HT-29 (cell line): ENCODE measurements at places on chromosomes 1 and 21. TPM values are rescaled to one million over a fixed set of nuclear protein-coding genes. Genes with fewer than 3 reads are reported as not detected.

The KRTAP13-2 gene
- not detected in 2 replicates for total RNA-seq

The B3GALNT2 gene
- total RNA-seq: 20.1 and 30.9 TPM in 2 replicates

The SYTL1 gene
- total RNA-seq: 17.1 and 21.9 TPM in 2 replicates

The CFHR4 gene
- not detected in 2 replicates for total RNA-seq

The CHRNB2 gene
- not detected in 2 replicates for total RNA-seq

The KLHL17 gene
- total RNA-seq: 33.4 and 44.4 TPM in 2 replicates

The CCDC17 gene
- total RNA-seq: 0.86 and 1.3 TPM in 2 replicates

The LRRC71 gene
- not detected in 2 replicates for total RNA-seq

DNA sequence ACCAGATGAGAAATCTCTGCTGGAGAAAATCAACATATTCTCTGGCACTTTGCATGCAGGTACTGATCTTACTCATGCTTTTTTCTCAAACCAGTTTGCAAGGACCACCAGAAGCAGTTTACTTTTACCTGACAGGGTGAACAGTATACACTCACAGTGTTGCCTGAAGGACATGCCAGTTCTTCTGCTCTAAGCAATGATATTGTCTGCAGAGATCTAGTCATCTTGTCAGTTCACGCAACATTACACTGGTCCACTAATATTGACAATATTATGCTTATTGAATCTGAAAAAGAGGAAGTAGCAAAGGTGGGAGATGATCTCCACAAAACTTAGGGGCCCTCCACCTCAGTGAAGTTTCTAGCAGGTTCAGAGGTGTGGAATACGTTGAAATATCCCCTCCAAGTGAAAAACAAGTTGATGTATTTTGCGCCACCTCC lies 3.8 kb upstream of the S100B start:
- no peak for DNase-seq

GRCh38 chr1:18486195-18486594 lies 5.5 kb downstream of the KLHDC7A start:
- DNase-seq: peak; percentile 31

GRCh38 chr1:45792744-45793143 lies 10.7 kb upstream of the MAST2 start:
- no peak for DNase-seq

DNA sequence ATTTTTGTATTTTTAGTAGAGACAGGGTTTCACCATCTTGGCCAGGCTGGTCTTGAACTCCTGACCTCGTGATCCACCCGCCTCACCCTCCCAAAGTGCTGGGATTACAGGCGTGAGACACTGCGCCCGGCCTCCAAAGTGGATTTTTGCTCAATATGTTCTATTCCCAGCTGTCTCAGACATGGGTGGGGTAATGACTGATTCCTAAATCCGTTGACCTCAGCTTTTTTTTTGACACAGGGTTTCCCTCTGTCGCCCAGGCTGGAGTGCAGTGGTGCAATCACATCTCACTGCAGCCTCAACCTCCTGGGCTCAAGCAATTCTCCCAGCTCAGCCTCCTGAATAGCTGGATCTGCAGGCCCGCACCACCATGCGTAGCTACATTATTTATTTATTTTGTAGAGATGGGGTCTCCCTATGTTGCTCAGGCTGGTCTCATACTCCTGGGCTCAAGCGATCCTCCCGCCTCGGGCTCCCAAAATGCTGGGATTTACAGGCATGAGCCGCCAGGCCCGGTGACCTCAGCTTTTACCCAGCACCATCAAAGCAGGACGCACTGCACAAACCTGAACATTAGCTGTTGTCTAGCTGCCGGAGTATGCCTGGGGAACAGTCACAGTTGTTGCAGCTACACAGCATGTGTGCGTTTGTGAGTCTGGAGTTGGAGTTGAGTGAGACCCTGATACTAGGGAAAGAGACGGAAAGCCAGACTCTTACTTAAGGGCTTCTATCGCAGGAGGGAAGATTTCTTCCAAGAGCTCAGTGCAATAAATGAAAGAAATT lies 43.7 kb upstream of the PSEN2 start:
- DNase-seq: no peak

GRCh38 chr1:156900896-156901589 lies 7.5 kb downstream of the PEAR1 start:
- DNase-seq: no peak

DNA sequence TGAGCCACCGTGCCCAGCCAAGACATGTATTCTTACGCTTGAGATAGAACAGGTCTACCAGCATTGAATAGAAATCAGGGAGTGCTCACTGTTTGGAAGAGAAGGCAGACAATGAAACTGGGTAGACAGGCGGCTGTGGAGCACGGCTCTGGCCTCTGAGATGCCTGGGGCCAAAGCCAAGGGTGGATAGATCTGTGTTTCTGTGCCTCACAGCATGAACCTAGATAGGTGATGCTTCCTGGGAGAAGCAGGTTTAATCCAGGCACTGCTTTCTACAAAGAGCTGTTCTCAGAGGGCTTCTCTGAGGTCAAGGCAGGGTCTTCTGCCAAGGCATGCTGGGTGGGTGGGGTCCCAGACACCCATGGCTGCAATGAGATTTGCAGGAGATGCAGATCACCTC lies 24.6 kb upstream of the PRSS38 start:
- DNase-seq: no peak

DNA sequence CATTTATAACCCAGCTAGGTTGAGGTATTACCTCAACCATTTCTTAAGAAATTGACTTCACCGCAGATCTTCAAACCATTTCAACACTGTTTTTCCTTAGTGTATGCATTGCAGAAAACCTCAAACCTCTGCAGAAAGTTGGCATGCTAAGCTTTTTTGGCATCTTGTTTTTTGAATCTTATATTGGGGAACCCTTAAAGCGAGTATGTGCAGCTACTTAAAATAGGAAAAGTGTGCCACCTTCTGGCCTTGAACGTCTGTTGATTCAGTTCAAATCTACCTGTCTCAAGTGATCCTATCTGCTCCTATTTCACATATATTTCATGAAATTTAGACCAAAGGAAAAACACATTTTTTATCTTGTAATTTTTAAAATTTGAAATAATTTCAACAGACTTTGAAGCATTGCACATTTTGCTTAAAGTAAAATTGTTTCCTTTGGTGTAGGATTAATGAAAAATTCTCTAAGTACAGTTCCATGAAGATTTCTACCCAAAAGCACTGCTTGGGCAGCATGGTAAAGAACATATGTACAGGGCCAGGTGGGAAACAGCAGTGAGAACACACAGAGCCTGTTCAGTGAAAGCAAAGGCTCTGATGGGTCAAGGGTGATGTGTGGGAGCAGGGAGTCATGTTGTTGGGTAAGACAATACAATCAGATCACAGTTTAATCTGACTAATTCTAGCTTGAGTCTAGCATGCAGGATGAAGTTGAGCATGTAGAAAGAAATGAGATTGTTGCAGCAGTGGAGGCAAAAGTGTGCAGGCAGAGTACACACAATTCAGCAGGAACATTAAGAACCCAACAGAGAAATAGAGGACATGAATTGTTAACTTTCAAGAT lies 17.2 kb downstream of the HENMT1 start:
- DNase-seq: peak; percentile 75

- DNase-seq: no peak
These were observed 3.7 kb downstream of the SEC16B start for GRCh38 chr1:177966199-177966598.

GRCh38 chr21:45284456-45284741 lies 3.3 kb downstream of the POFUT2 start:
- DNase-seq: no peak

DNA sequence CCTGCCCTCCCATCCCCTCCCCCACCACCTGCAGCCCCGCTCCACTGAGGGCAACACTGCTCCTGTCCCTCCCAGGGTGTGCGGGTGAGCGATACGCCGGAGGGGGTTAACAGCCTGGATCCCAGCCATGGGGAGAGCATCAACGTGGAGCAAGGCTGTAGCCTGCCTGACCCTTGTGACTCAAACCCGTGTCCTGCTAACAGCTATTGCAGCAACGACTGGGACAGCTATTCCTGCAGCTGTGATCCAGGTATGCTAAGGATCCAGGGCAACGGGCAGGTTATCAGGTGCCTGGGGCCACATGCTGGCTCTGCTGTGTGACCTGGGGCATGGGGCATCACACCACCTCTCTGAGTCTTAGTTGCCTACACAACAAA lies 15.0 kb downstream of the CELSR2 start:
- DNase-seq: no peak

DNA sequence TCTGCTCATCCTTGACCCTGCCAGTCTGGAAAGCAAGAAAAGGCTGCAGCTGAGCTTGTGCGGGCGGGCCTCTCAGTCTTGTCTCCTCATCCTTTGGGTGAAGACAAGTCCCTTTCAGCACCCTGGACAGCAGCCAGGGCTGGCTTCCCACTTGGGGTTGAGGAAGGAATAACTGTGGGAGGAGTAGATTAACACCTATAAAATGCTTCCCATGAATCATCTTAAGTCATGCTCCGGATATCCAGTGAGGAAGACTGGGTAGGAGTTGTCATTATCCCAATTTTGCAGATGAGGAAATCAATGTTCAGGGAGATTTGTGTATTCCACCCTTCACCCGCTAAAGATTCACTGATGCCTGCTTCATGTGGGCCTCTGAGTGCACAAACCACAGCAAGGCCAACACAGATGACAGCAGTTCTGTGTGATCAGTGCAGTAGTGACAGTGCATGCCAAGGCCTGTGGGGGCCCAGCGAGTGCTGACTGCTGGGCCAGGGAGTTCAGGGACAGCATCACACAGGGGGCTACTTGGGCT lies 20.1 kb upstream of the COL16A1 start:
- peak; percentile 81 for DNase-seq

GRCh38 chr1:241180569-241180968 lies 176.4 kb downstream of the RGS7 start:
- DNase-seq: no peak

DNA sequence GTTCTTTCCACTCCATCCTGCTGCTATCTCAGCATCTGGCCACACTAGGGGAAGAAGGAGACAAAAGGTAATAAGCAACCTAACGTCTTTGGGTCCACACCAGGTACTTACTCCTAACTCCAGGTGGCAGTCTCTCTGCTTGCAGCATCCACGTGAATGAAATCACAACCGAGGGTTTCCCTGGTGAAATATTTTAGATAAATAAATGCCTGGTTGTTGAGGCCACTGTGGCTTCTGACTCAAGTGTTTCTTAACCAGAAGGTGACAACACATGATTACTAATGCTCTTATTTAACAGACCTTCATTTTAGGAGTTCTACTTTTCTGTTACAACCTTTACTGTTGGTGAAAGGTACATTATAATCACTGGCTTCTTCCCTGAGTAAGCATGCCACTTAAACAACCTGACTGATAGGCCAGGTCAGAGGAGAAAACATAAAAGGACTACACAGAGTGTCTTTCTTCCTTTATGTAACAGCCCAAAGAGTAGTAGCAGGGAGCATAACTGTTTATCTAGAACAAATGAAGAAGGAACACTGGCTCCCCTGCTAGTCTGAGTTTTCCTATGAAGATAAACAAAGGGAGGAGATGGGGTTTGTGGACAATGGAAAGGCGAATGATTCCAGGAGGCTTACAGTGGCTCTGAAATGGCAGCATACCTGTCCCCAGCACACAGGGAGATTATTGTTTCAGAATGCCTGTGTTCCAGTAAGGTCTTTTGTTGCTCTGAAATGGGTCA lies 59.9 kb downstream of the SYT6 start:
- peak; percentile 26 for DNase-seq

GRCh38 chr21:34846601-34847112 lies 177.9 kb downstream of the CLIC6 start:
- peak; percentile 47 for DNase-seq

- DNase-seq: no peak
These were observed 4.4 kb upstream of the GBP4 start for GRCh38 chr1:89203166-89203565.

DNA sequence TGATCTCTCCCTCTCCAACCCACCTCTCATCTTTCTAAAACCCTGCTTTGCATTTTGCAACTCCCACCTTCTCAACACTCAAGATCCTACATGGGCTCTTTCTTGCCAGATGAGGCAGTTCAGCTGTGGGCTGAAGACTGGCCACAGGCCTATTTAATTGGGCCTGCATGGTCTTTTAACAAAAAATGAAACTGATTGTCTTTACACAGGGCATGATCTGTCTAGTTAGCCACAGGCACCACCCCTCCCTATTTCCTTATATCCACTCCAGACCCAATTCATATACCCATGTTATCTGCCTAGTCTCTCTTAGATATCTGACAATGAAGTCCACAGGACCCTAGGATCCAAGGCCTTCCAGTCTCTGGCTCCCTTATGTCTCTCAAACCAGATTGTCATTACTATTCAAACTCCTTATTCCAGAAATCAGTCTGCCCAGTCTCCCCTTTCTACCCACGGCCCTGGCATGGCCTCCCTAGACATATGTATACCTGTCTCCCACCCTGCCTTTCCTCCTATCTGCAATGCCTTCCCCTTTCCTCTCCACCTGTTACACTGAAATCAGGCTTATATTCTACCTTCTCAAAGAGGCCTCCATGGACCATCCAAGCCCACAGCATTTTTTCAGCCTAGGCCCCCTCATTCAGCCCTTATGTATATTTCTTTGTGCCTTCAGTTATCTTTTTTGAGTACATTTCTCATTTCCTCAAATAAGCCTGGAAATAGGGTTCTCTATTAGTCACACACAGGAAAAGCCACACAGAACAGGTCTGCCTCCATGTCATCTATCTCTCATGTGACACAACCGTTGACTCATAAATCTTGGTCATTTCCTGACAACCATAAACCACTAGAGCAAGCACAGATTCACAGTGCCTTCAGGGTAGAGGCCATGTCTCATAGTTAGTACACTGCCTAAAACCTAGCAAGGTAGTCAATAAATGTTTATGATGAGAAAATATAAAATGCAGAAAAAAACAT lies 39.0 kb downstream of the LPAR3 start:
- peak; percentile 43 for DNase-seq

GRCh38 chr1:152024223-152024622 lies 12.6 kb downstream of the S100A11 start:
- peak; percentile 65 for DNase-seq

DNA sequence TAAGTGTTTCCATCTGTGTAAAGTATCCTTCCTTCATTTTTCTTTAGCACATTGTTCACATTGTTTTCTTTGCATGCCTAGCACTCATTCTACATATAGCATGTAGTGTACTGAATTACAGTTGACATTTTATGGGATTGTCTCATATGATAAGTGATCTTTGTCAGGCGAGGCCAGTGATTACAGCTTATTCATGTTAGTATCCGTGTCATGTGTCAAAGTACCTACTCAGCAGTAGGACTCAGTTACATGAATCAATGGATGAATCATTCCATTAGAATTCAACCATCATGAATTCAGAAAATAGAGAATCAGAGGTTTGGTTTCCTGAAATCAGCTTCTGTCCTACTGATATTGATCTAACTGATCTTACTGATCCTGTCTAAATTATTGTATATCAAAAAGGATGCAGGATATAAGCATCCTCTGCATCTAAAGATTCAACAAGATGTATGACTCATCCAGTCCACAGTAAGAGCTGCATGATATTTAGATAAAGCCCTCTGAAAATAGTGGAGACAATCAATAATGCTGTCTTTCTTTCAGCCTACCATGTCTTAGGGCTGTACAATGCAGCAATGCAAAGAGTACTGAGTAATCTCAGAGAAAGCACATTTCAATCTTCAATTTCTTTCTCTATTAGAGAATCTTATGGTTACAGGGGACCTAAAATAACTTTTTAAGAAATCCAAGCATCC lies 20.7 kb upstream of the HRNR start:
- DNase-seq: no peak
